T-helper 22 cell (primary cell): ENCODE measurements at places on chromosomes 4 and X.

DNA sequence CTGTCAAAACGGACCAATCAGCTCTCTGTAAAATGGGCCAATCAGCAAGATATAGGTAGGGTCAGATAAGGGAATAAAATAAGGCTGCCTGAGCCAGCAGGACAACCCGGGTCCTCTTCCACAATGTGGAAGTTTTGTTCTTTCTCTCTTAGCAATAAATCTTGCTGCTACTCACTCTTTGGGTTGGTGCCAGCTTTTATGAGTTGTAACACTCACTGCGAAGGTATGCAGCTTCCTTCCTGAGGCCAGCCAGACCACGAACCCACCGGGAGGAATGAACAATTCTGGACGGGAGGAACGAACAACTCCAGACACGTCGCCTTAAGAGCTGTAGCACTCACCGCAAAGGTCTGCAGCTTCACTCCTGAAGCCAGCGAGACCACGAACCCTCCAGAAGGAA, 287.8 kb downstream of the RAPGEF2 start:
- no peak for DNase-seq

- no peak for DNase-seq
Observed at GRCh38 chr4:146333187-146333894, 119.0 kb downstream of the REELD1 start.

DNA sequence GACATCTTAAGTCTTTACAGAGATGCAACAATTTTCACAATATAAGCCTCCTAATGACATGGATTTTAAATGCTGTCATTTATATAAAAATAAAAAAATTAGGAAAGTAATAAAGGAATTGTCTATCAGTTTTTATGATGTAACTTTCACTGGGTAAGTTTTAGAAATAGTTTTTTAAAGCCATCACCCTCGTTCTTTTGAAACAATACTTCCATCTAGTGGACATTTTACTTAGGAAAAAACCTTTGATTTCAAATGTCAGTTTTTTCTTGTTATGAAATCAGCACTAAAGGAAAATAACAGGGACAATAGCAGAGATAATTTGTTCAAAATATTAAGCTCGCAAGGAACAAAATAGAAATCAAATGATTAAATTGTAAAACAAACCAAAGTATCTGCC, 24.3 kb upstream of the NDNF start:
- DNase-seq: no peak

GRCh38 chrX:119669424-119670037, 23.4 kb downstream of the SEPTIN6 start:
- DNase-seq: no peak

DNA sequence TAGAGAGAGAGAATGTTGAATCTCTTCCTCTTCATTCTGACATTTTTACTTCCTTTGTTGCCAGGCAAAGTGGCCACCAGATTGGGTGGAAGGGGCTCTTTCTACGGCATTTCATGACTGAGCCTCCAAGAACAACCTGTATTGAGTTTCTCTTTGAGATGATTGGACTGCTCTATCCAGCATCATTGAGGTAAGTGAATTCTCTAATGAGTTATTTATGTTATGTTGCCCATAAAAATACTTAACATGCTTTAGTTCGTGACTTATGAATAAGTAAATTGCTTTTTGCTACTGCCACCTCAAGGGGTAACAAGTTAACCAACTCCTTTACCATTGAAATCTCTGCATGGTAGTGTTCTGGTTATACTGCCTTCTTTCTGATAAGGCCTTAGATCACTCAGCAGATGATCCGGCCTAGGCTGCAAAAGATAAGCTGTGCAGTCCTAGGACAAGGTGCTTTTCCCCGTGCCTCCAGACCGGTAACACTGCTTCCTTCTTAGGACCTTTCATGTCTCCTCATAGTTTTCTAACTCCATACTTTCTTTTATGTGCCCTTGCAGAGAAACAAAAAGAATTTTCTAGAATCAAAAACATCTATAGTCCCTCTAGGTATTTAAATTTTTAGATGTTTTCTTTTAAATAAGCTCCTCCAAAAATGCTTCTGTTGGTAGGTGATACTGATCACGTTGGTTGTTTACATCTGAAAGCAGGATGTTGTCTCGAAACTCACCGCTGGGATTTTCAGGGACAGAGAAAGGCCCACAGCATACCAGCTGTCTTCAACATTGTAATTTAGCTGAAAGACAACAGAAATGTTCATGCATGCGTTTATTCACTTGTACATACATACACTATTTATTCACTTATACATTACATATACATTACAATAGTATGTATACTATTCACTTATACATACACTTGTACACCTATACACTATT, 157.1 kb upstream of the RBPJ start:
- no peak for DNase-seq

- DNase-seq: no peak
Observed at GRCh38 chr4:152331042-152331441, 204.8 kb downstream of the FBXW7 start.

- no peak for DNase-seq
Observed at GRCh38 chrX:45614853-45615252, 414.2 kb upstream of the DIPK2B start.

DNA sequence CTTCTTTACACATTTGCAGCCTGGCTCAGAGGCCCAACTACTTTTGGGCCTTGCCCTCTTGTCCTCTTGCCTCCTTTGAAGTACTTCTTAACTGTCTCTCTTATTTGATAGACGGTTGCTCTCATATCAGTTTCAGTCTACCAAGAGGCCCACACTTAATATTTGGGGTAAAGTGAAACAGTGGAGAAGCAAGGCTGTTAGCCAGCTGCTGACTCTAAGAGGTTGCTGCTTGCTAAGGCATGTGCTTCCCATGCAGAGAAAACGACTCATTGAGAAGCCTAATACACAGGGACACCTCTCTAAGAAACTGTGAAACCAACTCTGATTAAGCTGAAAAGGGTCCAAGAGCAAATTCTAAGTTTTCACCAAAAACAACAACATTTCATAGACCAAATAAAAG, 94.6 kb downstream of the PPP3CA start:
- DNase-seq: no peak

DNA sequence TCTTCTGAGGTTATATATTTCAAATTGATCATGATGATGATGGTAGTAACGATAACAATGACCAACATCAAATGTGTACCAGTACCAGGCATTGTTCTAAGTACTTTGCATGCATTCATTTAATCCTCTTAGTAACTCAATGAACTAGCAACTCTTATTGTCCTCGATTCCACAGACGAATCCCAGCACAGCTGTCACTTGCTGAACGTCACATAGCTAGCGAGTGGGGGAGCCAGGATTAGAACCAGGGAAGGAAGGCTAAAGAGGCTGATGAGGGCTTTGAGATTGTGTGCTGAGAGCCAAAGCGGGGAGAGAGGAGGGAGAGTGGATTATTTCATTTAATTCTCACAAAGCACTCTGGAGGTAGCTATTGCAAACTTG, 103.6 kb downstream of the PHOX2B start:
- no peak for DNase-seq

GRCh38 chrX:10167573-10167972, 10.8 kb downstream of the CLCN4 start:
- no peak for DNase-seq

- no peak for DNase-seq
Observed at GRCh38 chrX:154549766-154550165, 2.3 kb downstream of the IKBKG start.

DNA sequence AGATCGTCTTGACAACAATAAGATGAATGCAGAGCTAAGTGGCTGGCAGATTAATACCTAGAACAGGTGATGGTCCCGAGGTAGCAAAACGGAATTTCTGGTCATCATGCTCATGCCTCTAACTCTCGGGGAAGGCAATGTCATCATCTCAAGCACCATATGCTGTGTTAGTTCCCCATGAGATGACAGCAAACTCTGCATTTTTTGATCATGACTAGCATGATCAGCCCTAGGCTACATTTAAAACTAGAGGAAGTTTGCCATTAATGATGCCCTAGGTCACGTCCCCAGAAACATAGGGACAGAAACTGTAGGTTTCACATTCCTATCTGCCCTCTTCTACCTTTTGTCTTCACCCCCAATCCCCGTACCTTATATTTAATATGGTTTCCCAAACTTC, 11.6 kb downstream of the LPAR4 start:
- no peak for DNase-seq

- no peak for DNase-seq
Observed at GRCh38 chr4:138951764-138952163, 63.8 kb upstream of the NOCT start.

GRCh38 chrX:40087425-40088298, 10.1 kb downstream of the BCOR start:
- no peak for DNase-seq

DNA sequence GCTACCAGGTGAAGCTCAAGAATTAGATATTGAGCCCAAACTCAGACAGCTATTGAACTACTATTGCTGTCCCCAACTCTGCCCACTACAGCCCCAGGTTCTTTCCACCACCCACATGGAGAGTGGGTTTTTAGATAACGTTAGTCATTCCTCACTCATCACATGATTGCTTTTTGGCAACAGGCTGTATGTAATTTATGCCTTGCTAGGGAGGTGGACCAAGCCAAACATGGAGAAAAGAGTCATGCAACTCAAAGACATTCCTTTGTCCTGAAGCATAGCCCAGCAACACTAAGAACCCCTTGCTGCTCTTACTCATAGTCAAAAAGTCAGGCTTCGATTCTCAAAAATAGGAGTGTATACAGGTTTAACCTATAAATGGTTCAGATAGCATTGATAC, 275.9 kb upstream of the VCX3A start:
- no peak for DNase-seq

GRCh38 chrX:112868586-112868985, 28.0 kb upstream of the AMOT start:
- DNase-seq: no peak

DNA sequence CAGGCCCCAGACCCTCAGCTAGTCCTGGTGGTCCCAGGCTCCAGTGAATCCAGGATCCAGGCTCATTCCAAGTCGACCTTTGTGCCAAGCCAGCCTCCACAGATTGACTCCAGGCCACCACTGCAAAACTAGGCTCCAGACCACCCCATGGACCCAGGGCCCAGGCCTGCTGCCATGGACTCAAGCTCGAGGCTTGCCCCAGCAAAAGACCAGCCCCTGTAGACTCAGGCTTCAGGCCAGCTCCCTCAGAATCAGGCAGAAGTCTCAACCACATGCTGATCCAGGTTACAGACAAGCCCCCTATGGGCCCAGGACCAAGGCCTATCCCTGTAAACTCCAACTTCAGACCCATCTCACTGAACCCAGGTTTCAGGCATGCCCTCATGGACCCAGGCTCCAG, 692.4 kb downstream of the PCDH19 start:
- no peak for DNase-seq

DNA sequence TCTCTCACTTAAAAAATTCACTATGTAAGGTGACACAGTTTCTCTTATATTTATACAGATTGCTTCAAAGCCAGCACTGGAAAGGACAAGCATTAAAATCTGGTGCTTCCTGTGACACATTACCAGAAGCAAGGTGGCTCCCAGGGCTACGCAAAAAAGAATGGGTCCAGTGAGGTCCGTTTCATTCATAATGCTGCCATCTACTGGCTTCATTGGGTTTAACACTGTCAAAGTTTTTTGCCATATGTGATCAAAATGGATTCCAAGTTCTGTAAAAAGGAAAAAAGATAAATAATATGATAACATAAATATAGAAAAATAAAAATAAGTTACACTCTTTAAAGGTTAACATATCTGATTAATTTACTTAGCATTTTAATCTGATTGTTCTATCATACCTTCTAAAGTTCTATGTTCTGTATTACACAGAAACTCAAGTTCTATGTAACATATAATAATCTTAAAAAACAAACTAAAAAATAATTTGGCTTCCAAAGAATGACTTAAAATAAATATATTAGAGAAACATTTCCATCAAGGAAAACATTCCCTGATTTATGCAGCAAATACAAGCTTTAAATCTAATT, 22.1 kb downstream of the YIPF7 start:
- peak; percentile 1 for DNase-seq

DNA sequence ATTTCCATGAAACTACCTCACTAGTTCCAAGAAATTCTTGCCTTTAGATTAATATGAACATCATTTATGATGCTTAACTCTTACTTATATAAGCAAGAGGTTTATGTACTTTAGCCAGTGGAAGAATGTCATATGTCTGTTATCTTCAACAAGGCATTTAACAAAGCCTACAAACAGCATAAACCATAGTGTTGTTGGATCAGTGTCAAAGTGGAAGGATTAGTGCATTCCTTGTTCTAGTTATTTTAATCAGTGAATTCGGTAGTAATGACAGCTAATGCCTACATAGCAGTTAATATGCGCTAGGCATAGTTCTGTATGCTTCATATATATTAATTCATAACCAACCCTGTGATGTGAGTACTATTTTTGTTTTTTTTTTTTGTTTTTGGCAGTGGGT, 3.1 kb downstream of the PI4K2B start:
- DNase-seq: no peak

DNA sequence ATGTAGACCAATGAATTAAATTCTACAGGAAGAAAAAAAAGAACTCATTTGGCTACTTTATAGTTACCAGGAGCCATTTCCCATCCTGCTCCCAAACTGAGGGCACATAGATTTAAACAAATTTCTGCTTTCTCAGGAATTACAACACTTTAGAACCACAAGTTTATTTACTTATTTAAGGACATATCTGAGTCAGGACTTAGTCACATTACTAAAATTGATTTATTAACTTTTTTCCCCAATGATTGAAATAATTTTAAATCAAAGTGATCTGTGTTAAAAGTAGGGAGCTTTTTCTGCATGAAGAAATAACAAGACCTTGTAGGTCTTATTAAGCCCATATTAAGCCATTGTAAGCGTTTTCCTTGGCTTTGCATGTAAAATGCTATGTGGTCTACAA, 291.0 kb upstream of the HAND2 start:
- DNase-seq: no peak

GRCh38 chr4:117249333-117249732, 164.0 kb upstream of the TRAM1L1 start:
- DNase-seq: no peak

- no peak for DNase-seq
Observed at GRCh38 chr4:82687531-82687930, 111.1 kb downstream of the SCD5 start.

DNA sequence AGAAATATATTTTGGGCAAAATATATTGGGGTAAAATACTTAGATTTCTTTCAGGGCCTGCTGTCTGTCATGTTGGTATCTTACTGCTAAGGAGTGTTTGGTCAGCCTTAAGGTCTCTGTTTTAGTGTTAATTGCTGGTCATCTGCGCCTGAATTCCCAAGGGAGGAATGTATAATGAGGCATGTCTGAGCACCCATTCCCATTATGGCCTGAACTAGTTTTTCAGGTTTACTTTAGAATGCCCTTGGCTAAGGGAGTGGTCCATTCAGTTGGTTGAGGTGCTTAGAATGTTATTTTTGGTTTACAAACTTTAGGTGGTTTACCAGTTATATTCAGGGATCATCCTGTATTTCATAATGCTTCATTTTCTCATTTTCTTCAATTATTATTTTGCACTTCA, 125.9 kb downstream of the CFAP299 start:
- no peak for DNase-seq

DNA sequence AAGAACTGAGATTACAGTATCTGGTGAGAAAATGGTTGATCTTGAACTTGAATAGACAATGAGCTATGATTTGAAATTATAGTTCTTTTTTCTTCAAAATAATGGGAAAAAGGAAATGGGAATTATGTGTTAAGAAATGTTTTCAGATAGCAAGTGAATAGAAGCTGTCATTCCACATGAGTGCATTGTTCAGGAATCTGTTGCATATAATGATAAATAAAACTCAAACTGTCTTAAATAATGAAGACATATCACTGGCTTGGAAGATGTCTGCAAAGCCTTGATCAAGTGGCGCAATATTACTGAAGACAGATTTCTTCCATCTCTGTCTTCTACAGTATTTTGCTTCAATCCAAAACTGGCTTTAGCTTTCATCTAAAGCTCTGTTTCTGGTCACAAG, 479.3 kb upstream of the ZFP42 start:
- no peak for DNase-seq

GRCh38 chr4:138861135-138861534, 154.4 kb upstream of the NOCT start:
- no peak for DNase-seq
